HEK293T (cell line): ENCODE measurements at places on chromosomes 3 and 15.

- no peak for DNase-seq
Measured at GRCh38 chr15:91566141-91566540, 287.4 kb upstream of the SLCO3A1 start.

DNA sequence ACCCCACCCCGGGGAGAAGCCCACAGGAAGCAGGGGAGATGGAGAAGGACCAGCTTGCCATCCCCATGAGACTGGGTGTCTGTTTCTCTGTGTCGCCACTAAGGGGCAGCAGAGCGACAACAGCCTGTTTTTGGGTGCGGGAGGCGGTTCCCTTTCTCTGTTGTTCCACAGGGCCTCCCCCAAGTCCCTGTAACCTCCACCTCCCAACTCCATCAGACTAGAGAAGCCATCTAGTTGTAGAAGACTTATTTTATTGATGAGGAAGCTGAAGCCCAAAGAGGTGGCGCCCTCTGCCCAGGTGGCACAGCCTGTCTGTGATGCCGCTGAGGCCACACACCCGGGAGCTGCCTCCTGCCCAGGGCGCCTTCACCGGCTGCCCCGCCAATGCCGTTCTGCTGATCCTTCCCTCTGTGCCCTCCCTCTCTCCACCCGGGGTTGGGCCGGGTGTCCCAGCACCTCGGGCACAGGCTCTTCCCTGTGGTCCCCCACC is 3.9 kb upstream of the CCDC9B start:
- DNase-seq: peak; percentile 60

DNA sequence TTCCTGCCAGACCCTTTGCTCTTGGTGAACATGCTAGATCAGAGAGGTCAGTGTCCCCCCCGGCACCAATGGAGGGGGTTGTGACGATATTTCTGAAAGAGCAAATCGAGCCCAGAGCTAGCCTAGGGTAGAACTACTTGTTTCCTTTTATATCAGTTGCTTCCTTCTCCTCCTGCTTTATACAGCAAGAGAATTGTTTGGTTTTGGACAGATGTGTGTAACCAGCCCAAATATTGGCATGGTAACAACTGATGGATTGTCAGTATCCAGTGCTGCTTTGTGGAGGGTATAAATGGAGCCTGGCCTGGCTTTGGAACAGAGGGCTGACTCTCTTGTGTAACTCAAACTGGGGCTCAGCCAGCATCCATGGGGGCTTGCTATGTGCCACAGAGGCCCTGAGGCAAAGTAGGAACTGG is 27.2 kb downstream of the SNX1 start:
- DNase-seq: no peak

DNA sequence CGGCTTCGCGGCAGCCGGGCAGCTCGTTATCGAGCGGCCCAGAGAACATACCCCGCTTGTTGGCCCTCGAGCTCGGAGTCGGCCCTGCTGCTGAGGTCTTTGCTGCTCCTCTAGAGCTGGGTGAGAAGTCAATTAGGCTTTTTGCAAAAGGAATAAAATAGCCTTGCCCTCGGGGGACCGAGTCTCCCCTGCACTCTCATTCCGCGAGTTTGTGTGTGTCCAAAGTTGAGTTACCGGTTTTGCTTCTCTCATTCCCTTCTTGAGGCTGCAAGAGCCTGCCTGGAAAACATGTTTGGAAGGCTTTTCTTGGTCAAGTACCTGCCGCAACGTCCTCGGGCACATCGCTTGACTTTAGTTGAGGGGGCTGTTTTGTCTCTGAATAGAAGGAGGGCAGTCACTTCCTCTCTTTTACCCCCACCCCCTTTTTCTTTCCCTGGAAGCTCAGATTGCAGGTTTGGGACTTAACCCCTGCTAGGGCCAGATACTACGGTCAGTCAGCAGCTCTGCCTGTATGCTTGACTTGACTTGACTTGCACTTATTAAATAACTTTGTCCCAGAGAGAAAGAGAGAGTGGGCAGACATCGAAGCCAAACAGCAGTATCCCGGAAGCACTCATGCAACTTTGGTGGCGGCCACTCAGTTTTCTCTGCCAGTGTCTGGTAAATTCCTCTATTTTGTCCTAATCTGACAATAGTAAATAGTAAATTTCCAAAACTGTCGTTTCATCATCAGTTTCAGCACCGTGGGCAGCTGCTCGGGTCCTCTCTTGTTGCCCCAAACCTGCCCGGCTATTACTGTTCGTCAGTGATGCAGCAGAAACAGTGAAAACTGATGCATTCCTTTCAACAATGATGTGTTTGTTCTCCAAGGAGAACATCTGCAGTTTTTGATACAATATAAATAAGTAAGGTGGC is 609 bp downstream of the RNF13 start:
- peak; percentile 18 for DNase-seq

DNA sequence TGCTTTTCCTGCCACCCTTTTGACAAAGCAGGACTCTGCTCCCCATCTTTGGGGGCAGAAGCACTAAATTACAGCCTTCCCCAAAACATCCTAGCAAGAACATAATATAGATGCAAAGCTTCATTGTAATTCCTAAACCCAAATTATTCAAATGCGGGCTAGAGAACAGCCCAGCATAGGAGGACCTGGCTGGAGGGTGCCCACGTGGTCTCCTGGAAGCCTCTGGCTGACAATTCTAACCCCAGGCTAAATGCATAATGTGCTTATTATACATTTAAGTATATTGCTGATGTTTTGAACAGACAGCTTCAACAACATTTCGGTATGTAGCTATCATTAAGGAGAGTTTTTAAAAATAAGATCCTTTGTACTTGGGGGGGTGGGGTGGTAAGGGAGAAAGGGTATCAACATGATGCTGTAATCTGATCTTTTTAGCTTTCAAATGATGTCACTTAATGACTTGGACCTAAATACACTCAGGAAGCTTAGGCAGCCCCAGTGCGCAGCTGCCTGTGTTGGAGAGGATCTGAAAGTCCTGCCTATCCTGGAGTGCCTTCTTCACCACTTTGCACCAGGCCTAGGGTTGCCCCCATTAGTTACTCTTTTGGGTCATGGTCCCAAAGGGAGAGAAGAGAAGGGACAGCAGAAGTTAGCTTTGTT is 57.2 kb upstream of the USP3 start:
- DNase-seq: no peak

- DNase-seq: no peak
Measured at GRCh38 chr3:53155760-53156159, 5.2 kb upstream of the PRKCD start.
